ENCODE measurements at places on chromosomes 2 and 18. TPM values are rescaled to one million over a fixed set of nuclear protein-coding genes. Genes with fewer than 3 reads are reported as not detected.

Gene OTOS
- not detected for total RNA-seq

Gene COLEC11
- total RNA-seq = 0.18 TPM

Gene KCTD18
- 15.9 TPM for total RNA-seq

Gene G6PC2
- total RNA-seq = not detected

Gene NEU2
- not detected for total RNA-seq

Gene MEIS1
- not detected for total RNA-seq

Gene SLC4A5
- 2.2 TPM for total RNA-seq

Gene PUS10
- total RNA-seq = 8.9 TPM
